Progenitor cell of endocrine pancreas (in vitro differentiated cells): ENCODE measurements at places on chromosomes 5 and 9. TPM values are rescaled to one million over a fixed set of nuclear protein-coding genes. Genes with fewer than 3 reads are reported as not detected.

The IL9 gene
- not detected in 2 replicates for total RNA-seq

The ARHGEF39 gene
- total RNA-seq = 9.1 and 10.4 TPM in 2 replicates

The SYK gene
- total RNA-seq = 7.4 and 9.6 TPM in 2 replicates

The CER1 gene
- total RNA-seq = 0.73 TPM in 1 of 2 replicates, not detected in the other

The INSL4 gene
- not detected in 2 replicates for total RNA-seq

The PDE8B gene
- total RNA-seq = 2.6 and 4.0 TPM in 2 replicates

The OGN gene
- not detected in 2 replicates for total RNA-seq

The SLCO4C1 gene
- total RNA-seq = 4.0 and 4.8 TPM in 2 replicates

The PCDHA7 gene
- 4.3 and 4.9 TPM in 2 replicates for total RNA-seq

The ZNF354C gene
- 8.1 and 8.5 TPM in 2 replicates for total RNA-seq

The F2RL2 gene
- 0.16 TPM in 1 of 2 replicates, not detected in the other for total RNA-seq
